ENCODE measurements at places on chromosomes 16 and 17.
A peak's percentile ranks its signal among the peaks of the same experiment; 100 is the strongest.

- no peak for DNase-seq
Observed at GRCh38 chr16:84686707-84687298, 13.0 kb upstream of the USP10 start.

DNA sequence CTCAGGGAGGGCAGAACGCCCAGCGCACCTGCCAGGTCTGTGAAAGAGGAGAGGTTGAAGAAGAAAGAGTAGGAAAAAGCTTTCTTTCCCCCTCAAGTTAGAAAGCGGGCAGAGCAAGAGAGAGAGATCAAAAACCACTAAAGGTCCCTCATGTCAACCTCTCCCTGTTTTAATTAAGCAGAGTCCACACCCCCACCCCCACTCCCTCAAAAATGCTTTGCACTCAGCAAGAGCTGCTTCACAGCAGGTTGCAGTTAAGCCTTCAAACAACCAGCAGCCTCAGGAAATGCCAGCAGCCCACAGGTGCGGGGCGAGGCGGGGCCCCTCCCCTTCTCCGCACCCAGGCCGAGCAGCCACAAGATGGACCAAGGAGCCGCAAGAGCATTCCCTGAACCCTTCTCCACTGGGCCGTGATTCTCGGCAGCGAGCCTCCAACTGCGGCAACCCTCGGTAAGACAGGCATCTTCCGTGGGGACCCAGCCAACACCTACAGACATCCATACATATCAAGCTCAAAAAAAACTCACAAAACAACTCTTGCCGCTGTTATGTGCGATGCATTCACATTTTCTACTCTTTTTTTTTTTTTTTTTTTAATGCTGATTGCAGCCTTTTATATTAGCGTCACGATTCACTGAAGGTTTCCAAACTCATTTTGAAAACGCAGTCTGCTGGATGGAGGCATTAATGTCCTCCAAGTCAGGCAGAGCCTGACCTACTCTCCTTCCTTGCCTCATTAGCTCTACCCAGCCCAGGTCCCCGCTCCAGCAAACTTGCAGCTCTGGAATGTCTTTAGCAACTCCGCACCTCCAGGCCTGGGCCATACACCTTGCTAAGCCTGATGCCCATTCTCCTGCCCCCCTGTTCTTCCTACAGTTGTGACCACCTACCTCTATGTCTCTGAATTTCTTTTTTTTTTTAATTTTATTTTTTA is 66.1 kb downstream of the AXIN2 start:
- no peak for DNase-seq

DNA sequence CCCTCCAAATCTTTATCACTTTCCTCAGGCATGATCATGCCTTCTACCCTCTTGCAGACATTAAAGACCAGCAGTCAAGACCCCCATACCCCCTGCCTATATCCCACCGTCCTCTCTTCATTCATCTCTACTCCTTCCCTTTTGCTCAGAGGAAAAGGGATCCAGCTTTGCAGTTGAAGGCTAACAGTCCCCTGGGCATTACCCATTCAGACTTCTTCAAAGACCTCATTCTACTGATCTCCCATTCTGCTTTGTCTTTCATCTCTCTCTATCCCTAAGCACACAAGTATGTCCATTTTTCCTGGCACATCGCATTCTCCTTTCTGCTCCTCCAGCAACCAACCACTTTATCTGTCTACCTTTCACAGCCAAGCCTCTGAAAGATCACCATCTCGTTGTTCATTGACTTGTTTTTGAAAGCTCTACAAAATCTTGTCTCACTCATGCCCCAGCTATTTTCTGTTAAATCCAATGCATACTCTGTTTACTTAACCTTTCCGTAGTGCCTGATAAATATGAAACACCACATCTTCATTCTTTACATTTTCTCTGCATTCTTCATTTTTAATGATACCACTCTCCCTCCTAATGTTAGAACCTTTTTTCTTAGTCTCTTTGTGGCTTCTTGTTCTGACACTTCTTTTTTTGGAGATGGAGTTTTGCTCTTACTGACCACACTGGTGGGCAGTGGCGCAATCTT is 14.1 kb upstream of the LCMT1 start:
- peak; percentile 40 for DNase-seq

- DNase-seq, result no peak
Observed at GRCh38 chr17:46163316-46163715, 29.9 kb downstream of the KANSL1 start.

GRCh38 chr17:32275060-32276042 is 9.7 kb downstream of the RHBDL3 start:
- peak; percentile 90 for DNase-seq

- DNase-seq, result no peak
Observed at GRCh38 chr17:64692187-64692586, 30.1 kb upstream of the SMURF2 start.

GRCh38 chr17:8939496-8940334 is 25.8 kb downstream of the PIK3R5 start:
- no peak for DNase-seq

GRCh38 chr17:10384175-10384574 is 11.4 kb upstream of the MYH13 start:
- no peak for DNase-seq

- DNase-seq, result no peak
Observed at GRCh38 chr17:43430936-43431713, 32.3 kb downstream of the ARL4D start.

DNA sequence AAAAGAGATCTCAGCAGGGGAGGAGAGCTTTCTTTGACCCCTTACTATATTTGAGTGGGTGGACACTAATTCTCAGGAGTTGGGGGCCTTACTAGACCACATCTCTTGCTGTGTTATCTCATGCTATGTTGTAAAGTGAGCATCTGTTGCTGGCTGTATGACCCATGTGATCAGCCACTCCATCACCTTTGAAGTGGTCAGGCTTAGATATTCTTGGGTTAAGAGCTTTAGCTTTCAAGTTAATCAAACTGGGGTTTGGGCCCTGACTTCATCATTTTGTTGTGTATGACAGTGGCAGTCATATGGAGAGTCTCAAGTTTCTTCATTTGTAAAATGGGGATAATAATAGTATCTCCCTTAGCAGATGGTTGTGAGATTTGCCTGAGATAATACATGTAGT is 201.1 kb downstream of the FTO start:
- DNase-seq, result no peak

- no peak for DNase-seq
Observed at GRCh38 chr16:72609066-72609465, 437.1 kb upstream of the PMFBP1 start.

GRCh38 chr17:64160378-64160777 is 30.4 kb upstream of the ERN1 start:
- no peak for DNase-seq

GRCh38 chr17:34173241-34173640 is 81.8 kb upstream of the CCL2 start:
- DNase-seq, result peak; percentile 36

- no peak for DNase-seq
Observed at GRCh38 chr17:49975531-49975930, 6.5 kb downstream of the DLX4 start.

GRCh38 chr17:42669705-42669976 is 7.2 kb downstream of the PLEKHH3 start:
- no peak for DNase-seq

- peak; percentile 41 for DNase-seq
Observed at GRCh38 chr17:29838961-29839360, 91.1 kb downstream of the SSH2 start.

DNA sequence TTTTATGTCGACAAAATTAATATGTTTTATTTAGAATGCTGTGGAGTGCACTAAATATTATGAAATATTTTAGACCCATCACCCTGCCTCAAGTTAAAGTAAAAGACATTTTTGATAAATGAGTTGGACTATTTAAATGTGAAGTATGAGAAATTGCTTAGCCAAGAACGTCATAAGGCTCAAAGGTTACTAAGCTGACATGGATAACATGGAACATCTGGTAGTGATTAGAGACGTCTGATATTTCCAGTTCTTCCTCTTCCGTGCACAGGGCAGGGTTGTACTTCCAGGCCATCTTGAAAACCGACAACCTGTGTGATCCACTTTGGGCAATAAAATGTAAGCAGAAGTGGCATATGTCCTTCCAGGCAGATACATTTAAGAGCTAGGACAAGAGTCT is 7.2 kb upstream of the CCL8 start:
- no peak for DNase-seq

DNA sequence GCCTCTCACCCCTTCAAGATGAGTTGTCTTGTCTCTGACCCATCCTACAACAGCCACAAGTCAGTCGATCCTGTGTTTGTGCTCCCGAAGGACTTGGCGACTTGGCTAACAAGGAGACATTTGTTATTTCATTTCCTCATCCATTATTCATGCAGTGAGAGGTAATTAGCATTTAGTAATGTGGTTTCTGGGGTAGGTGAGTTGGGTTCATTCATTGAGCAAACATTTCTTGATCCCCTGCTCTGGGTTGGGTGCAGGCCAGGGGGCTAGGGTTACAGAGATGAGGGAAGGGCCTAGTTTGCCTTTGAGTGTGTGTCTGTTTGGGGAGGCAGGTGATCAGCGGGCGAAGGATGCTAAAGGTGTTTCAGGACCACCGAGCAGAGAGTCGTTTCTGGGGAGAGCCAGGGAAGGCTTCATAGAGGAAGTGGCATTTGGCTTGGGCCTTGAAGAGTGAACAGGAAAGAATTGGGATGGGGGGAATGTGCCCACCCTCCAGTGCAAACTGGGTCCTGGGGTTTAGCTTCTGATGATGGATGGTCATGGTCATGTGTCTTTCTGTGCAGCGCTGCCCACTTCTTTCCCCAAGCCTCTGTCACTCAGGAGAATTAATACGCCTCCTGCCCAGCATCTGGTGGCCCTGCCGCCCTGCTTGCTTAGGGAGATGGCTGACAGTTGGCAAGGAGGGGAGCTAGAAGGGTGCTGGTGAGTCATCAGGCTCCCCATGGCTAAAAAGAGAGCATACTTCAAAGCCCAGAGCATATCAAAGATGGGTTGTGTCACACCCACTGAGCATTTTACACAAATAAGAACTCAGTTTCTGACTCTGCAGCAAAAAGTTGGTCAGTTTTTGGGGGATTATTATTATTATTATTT is 38.5 kb downstream of the MSI2 start:
- peak; percentile 31 for DNase-seq

DNA sequence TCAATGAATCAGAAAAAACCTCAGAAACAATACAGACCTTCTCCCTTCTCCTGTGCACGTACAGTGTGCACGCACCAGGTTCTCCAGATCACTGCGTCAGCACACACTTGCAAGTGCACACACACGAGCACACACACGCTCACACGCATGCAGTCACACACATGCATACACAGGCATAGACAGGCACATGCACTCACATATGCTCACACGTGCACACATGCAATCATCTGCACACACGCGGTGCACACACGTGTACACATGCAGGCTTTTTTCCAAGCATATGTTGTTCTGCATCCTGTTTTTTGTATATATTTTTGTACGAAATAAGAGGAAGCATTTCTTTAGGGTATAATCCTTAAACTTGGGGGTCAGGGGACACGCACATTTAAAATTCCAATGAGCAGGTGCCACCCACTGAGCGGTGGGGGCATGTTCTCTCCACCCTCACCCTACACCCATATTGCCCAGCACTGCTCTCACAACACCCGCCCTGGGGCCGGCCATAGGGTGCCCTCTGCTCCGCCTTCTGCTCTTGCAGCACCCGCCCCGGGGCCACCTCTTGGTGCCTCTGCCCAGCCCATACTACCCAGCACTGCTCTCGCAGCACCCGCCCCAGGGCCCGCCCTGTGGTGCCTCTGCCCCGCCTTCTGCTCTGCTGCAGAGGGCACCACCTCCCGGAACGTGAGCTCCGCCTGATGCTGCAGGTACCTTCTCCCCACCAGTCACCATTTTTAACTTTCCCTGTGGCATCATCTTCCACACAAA is 20.9 kb downstream of the KLHDC4 start:
- DNase-seq, result no peak

DNA sequence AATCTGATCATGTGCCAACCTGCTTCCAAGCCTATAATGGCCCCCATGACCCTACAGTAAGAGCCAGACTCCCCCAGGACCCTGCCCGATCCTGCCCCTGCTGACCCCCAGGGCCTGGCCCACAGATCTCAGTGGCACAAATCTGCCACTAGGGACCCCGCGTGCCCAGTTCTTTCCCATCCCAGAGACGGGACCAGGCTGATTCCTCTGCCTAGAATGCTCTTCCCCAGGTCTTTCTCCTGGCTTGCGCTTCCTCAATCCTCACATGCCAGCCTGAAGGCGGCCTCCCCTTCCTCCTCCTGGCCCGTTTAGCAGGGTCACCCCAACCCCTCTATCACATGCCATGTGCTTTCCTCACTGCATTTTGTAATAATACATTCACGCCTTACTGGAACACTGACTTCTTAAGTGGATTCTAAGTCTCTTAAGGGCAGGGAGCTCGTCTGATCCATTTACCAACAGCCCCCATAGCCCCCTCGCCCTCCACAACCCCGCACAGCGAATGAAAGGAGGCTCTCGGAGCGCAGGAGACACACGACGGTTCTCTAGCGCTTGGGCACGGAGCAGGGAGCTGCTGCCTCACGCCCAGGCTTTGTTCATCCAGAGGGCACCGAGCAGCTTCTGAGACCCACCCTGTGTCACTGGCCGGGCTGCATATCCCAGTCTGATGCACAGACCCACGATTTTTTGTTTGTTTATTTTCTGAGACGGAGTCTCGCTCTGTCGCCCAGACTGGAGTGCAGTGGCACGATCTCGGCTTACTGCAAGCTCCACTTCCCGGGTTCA is 1.2 kb downstream of the TRIM65 start:
- DNase-seq, result peak; percentile 61

- no peak for DNase-seq
Observed at GRCh38 chr17:42178817-42179216, 2.1 kb downstream of the KCNH4 start.

- DNase-seq, result no peak
Observed at GRCh38 chr16:14669776-14670175, 24.3 kb downstream of the PLA2G10 start.

DNA sequence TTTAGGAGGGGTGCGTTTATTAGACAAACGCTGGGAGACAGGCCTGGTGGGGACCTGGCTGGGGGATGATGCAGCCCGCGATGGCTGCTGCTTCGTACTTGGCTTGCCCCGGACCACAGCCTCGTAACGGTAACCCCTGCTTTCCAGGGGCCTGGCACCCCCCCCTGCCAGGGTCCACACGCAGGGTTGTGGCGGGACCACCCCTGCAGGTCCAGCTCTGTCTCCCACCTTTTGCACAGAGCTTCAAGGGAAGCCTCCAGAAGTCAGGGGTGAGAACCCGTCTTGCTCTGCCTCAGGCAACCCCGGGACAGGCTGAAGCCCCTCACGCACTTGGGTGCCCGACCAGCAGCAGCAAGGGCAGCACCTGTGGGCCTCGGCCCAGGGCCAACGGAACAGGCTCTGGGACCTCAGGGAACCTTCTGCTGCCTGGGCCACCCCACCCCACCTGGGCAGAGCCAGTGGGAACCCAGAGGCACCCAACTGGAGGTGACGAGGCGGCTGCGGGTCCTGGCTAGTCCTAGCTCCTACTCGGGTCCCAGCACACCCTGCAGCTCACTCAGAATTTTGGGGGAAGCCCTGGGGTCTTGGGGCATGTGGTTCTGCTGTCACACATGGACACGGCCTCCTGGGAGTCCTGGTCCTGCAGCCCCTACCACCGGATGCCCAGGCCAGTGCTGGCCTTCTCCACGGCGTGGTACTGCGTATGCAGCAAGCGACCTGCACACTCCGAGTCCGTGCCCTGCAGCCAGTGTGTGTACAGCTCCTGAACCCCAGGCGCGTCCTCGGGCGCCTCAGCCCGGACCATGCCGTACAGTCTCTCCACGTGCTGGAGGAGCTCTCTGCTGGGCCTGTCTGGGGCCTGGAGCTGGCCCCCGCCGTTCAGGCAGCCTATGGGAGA is 3.1 kb downstream of the HAGHL start:
- no peak for DNase-seq

- DNase-seq, result no peak
Observed at GRCh38 chr16:67040906-67041305, 12.0 kb downstream of the CBFB start.

Measured in AG08396 (cell line).